Urinary bladder (tissue), 4 donors: ENCODE measurements at places on chromosomes 12 and 14. TPM values are rescaled to one million over a fixed set of nuclear protein-coding genes. Genes with fewer than 3 reads are reported as not detected.

HOTAIR gene
- 1.1 TPM for total RNA-seq

KRT83 gene
- total RNA-seq: not detected

GRCh38 chr14:54106661-54107377 lies 150.2 kb upstream of the BMP4 start:
- DNase-seq: no peak

GRCh38 chr14:54396183-54396492 lies 669 bp upstream of the CDKN3 start:
- DNase-seq: no peak

TXNRD1 gene
- total RNA-seq: 69.4 TPM

GRCh38 chr14:21227150-21227549 lies 42.1 kb downstream of the HNRNPC start:
- DNase-seq: no peak

DNA sequence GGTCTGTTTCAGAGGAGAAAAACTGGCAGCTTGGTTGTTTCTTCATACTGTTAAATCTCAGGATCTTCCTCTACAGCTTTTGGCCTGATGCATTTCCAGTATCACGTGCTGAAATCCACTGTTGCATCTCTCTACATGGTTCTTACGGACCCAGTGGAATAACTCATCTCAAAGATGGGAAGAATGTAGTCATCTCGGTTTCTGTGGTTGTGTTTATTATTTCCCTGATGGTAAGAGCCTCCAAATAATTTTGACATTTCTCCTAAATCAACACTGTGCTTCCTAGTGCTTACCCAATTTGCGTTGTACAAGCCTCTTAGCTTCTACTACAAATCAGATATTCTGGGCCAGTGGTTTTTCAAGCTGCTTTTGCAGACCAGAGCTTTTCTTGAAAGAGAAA lies 812.8 kb downstream of the C12orf50 start:
- no peak for DNase-seq

DNA sequence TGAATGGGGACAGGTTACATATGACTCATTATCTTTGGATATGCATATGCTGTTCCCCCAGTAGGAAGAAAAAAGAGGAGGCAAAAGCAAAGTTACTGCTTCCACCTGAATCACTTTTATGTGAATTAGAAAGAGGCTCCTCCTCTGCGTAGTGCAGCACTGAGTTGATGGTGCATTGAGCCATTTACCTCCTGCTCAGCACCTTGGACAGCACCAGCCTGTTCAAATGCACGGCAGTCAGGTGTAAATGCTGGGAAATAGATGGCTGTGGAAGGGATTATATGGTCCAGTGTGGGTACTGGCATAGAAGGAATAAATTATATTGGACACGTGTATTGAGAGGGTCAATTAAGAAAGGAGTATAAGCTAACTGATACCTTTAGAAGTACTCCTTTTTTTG lies 541.9 kb upstream of the SEL1L start:
- DNase-seq: no peak

- no peak for DNase-seq
Observed at GRCh38 chr12:121120323-121120722, 12.4 kb upstream of the P2RX7 start.

- DNase-seq: no peak
Observed at GRCh38 chr12:69247268-69248018, 8.1 kb downstream of the CPSF6 start.

DNA sequence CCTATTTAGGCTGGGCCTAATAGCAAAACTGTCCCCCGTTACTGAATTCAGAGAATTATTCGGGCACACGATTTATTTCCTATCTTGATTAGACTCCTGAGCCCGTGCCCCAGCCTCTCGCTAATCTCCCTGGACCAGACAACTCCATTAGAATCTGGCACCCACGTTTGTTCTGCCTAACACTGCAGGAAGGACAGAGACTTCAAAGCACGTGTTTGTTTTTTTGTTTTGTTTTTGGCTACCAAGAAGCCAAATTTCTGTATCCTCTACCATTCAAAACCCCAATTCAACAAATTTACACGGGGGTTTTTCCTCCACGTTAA lies 4.8 kb downstream of the USP44 start:
- DNase-seq: no peak

RNASE3 gene
- total RNA-seq: not detected

PPP1R36 gene
- 1.8 TPM for total RNA-seq

CBLN3 gene
- 1.8 TPM for total RNA-seq

- no peak for DNase-seq
Observed at GRCh38 chr12:7899755-7900154, 27.0 kb upstream of the SLC2A14 start.

IRAK3 gene
- total RNA-seq: 40.3 TPM

GRCh38 chr12:44968965-44969364 lies 81.9 kb downstream of the DBX2 start:
- DNase-seq: no peak

DNA sequence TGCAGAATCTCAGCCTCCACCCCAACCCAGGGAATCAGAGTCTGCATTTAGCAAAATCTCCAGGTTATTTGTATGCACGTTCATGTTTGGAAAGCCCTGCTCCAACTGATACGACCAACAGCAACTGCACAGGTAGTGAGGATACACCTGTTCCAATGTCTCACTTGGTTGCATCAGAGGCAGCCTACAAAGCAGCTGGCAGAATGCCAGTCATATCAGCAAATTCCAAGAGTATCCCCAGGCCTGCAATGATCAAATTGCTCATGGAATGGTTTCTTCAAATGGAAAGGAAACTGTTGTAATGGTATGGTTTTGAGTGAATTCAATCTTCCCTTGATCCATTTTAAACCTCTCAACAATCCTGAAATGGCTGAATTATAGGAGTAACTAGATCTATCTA lies 75.4 kb downstream of the GRIP1 start:
- DNase-seq: no peak

IFNG-AS1 gene
- 0.32 TPM for total RNA-seq

KLRD1 gene
- 1.0 TPM for total RNA-seq

AGAP2 gene
- total RNA-seq: 1.4 TPM

TAS2R10 gene
- 7.8 TPM for total RNA-seq

GRCh38 chr14:95204705-95205104 lies 47.4 kb upstream of the DICER1 start:
- DNase-seq: no peak

DNA sequence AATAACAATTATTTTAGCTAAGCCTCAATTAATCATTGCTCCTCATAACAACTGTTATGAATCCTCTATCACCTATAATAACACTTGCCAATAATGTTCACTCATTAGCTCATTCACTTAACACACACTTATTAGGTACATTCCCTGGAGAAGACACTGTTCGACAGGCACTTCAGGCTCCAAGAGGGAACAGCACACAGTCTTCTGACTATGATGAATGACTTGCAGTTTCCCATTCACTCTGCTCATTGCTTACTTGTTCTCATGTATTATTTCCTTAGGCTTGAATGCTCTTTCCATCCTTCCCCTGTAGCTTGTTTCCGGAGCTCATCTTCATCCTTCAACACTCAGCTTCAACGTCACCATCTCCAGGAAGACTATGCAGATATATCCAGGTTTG lies 437.3 kb downstream of the TMEM132D start:
- no peak for DNase-seq

GRIN2B gene
- 1.7 TPM for total RNA-seq

GALNT8 gene
- total RNA-seq: 2.9 TPM

DNA sequence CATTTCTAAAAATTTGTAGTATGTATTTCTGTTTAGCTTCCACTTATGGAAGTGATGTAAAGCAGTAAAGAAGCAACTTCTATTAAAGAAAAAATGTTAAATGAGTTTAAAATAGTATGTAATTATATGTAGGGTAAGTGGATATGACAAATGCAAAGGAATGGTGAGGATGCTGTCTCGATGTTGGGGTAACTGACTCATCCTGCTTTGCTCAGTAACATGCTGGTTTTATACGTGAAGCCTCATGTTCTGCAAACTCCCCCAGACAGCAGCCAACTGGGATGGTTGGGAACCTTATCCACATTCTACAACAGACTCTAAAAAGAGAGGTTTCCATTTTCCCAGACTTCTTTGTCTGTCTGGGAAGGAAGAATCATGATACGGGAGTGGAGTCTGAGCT lies 1006.4 kb upstream of the TMEM132C start:
- no peak for DNase-seq

GRCh38 chr12:66716522-66716921 lies 37.6 kb upstream of the GRIP1 start:
- no peak for DNase-seq

GRCh38 chr12:105110851-105111250 lies 3.3 kb downstream of the WASHC4 start:
- DNase-seq: no peak

DNA sequence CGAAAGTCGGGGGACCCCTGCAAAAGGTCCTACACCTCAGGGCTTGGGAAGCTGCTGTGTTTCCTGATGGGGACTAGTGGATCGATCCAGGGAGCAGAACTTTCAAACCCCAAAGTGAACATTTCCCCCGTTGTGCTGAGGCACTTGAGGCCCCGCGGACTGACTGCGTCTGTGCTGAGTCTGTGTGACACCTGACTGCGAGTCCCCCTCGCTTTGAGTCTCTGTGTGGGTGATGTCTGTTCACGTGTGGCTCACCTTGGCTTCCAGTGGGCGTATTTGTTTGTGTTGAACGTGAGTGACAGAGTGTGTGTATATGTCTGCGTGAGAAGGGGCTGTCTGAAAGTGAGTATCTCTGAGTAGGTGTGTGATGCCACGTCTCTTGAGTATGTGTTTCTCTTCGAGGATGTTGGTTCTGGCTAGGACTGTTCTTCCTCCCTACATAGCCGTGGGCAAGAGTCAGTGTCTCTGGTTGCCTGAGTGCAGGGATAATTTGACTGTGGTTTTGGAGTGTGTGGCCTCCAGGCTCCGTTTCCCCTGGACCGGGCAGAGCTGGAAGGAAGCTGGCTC lies 1.3 kb downstream of the TEAD4 start:
- DNase-seq: no peak

DNA sequence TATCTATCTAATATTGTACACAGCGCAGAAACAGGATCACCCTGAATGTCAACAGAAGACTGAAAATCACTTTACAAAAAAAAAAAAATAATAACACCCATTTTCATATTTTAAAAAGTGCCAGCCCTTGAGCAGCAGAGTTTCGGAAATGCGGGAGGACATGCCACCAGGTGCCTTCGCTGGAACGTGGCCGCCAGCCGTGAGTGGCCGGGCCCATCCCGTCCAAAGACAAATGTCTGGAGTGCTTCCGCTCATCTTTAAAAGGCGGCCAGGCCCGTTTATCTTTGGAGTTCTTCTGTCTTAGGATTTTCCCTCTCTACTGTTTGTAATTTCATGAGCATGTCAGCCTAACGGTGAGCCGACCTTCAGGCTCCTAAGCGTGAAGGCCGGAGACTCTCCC lies 43.5 kb downstream of the LRTM2 start:
- DNase-seq: no peak

PPP1R1A gene
- total RNA-seq: 1.6 TPM

DNA sequence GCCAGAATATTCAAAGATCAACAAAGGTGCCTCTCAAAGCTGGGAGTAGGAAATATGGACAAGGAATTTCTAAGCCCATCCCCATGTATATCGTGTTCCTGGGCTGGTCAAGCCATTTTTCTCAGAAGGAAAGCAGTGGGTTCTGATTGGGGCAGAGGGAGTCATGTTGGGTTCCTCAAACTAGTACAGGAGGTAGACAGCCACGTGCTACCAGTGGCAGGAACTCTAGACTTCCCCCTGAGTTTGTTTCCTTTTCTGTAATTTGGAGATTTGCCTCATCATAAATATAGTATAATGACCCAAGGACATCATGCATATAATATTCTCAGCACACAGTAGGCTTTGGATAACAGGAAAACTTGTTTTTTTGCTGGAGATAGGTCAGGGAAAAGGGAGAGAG lies 16.4 kb upstream of the PLEKHH1 start:
- DNase-seq: no peak

GRCh38 chr12:128853600-128854197 lies 421 bp downstream of the GLT1D1 start:
- no peak for DNase-seq

BMAL2 gene
- 9.3 TPM for total RNA-seq

- DNase-seq: no peak
Observed at GRCh38 chr12:112645586-112645985, 146.0 kb upstream of the RPH3A start.

DNA sequence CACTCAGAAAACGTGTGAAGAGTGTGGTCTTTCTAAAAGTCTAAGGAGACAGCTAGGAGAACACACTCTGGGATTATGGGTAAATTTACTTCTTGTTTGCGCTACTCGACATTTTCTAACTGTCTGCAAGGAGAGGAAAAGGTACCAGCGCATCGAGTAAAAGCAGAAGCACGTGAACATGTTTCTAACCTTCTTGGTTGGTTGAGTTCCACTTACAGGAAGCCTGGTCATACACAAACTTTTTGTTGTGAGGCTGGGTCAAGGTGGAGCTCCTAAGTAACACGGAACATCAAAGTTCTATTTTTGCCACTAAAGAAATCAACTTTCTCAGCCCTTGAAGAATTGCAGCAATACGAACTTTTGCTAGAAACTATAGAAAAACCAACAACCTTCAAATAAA lies 20.0 kb downstream of the ANKLE2 start:
- DNase-seq: no peak

DNA sequence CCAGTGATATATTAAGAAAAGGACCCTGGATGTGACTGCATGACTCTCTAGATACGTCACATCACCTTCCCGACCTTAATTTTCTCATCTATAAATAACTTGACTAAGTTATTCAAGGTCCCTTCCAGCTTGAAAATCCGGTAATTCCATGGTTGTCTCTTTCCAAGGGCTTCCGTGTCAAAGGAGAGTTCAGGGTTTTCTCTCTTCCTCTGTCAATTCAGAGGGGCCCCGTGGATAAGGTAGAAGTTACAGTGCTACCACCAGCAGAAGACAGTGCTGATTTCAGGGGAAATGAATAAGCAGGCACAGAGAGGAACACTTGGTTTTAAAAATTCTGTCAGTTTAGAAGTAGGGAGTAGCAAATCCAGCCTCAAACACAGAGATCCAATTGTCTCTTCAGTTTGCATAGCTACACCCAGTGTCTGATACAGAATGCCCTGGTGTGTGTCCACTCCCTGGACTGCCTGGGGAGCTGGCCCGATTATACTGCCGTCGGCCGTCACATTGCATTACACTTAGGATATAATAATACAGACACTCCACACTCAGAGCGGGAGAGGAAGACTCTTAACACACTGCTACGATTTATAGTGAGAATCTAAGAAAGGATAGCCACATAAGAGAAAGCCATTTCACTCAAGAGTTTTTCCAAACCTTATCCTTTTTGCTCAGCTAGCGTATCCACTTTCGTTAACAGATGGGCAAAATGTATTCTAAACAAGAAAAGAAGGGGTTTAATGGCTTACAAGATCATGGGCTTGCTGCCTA lies 54.7 kb upstream of the GTF2A1 start:
- no peak for DNase-seq

DNA sequence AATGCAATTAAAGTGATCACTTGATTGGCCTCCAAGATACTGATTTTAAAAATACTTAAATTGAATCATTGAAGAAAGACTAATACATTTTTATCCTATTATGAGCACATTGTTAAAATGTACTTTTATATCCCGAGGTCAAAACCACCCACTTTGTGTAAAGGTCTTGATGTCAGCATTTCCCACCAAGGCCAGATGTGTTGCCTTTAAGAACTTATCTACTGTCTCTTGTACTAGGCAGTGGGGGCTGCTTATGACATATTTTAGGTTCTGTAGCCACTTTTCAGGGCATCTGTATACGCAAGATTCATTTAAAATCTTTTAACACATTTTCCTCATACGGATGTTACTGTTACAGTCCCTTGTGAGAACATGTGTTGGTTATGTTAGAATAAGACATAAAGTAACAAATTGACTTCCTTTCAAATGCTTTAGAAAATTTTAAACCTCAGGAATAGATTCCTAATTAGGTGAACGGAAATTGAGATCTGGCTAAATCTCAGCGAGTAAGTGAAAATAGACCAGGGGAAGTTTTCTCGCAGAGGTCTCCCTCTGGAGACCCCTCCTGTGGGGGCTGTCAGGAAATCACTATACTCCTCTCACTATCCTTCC lies 456.2 kb downstream of the ADAMTS20 start:
- no peak for DNase-seq

SNAPC1 gene
- total RNA-seq: 12.5 TPM
